ENCODE measurements at places on chromosomes 12 and 14.

DNA sequence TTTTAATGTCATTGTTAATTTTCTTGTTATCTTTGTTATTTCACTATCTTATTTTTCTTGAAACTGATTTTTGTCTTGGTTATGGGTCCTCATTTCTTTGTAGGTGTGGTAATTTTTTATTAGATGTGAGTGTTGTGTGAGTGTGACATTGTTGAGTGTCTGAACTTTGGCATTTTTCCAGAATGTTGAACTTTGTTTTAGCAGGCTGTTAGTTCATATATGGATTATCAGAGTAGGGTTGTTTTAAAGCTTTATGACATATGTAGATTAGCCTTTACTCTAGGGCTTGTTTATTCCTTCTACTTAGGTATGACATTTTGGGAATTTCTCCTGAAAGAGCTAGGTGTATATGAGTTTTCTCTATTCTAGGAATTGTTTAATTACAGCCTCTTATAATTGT, 103.9 kb downstream of the ARID2 start:
- DNase-seq, result no peak

DNA sequence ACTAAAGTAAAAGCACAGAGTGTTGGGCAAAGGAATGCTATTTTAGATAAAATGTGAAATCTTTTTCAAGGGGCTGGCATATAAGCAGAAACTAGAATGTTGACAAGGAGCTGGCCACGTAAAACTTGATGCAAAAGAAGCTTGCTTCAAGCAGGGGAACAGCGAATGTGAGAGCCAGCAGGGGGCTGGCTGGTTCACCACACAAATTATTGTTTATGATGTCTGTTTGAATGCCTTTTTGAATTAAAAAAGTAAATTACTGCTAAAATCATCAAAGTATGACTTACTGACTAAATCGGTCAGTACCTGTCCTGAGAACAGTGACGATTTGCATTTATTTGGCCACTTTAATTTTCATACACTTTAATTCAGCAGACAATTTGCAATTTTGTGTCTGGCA, 38.9 kb upstream of the TMTC2 start:
- DNase-seq, result no peak

DNA sequence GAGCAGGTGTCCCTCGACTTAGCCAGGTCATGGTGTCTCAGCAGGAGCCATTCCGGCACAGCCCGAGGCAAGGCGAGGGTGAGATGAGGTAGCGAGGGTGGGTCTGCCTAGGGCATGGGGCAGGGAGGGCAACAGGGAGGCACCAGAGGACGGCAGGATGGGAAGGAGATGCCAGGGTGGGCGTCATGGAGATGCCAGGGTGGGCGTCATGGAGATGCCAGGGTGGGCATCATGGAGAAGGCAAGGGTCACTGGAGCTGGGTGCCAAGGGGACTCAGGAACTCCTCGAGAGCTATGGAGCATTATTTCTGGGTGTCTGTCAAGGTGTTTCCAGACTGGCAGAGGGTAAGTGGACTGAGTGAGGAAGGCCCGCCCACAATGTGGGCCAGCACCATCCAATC, 7.4 kb downstream of the DEGS2 start:
- no peak for DNase-seq

DNA sequence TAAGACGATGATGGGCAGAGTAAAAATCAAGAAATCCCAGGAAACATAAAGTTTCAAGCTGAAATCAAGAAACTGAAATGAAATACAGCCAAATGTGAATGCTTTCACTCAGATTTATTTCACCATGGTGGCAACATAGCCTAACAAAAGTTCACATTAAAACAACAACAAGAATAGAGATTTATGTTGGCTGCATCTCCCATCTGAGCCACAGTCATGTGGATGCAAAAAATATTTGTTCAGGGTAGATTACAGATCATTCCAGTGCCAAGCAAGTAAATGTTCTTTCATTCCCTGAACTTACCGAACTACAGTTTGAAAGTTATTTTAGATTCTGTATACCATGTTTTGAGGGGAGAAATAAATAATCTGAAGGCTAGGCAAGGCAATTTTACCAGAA, 159.9 kb upstream of the TMTC1 start:
- no peak for DNase-seq

- no peak for DNase-seq
These were observed 10.6 kb downstream of the BBS10 start for GRCh38 chr12:76337583-76337982.

GRCh38 chr14:53908416-53908815, 48.2 kb downstream of the BMP4 start:
- no peak for DNase-seq

DNA sequence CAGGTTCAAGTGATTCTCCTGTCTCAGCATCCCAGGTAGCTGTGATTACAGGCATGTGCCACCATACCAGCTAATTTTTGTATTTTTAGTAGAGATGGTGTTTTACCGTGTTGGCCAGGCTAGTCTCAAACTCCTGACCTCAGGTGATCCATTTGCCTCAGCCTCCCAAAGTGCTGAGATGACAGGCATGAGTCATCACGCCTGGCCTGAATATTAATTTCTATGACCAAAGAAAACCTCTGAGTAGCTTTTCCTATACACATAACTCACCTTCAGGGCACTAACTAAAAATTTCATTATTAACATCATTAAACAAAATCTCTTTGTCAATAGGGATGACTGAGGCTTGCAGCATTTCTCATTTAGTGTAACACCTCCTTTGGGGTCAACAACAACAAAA, 259.6 kb upstream of the KRR1 start:
- DNase-seq, result no peak

- no peak for DNase-seq
These were observed 521 bp upstream of the PCED1B start for GRCh38 chr12:47078733-47079467.

- no peak for DNase-seq
These were observed 379.9 kb upstream of the DCN start for GRCh38 chr12:91562476-91562875.

- DNase-seq, result no peak
These were observed 22.6 kb upstream of the DUSP16 start for GRCh38 chr12:12585115-12585863.

DNA sequence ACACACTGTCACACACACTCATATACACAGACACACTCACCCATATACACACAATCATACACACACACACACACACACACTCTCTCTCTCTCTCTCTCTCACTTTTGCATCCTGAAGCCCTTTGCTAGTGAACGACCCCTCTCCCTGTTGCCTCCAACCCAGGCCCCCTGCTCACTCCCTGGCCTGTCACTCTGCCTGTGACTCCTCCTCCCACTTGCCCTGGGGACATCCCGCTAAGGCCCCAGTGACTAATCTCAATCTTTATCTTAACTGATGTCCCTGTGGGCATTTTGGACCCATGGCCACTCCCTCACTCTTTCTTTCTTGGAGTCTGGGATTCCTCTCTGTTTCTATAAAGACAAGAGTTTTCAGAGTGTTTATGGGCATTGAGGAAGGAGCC, 10.9 kb upstream of the DLK1 start:
- DNase-seq, result no peak

GRCh38 chr12:64083285-64084210, 138.5 kb downstream of the KICS2 start:
- no peak for DNase-seq

GRCh38 chr14:65453807-65454480, 41.4 kb downstream of the FUT8 start:
- no peak for DNase-seq

- DNase-seq, result no peak
These were observed 267.1 kb upstream of the RGS6 start for GRCh38 chr14:71665157-71665556.

DNA sequence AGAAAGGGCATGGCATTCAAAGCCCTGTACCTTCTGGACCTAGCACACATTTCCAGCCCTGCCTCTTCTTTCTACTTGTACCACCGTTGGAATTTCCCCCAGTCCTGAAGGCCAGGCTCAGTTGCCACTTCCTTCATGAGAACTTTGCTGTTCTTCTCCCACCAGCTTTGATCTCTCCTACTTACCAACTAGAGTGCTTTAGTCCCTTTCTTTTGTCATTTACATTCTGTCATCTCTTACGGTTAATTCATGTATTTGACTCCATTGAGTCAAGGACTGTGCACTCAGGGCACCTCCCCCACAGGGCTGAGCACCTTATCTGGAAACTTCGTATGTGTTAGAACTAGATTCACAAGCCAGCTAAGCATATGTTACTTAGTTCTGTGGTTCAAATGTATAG, 26.3 kb downstream of the BICDL1 start:
- peak; percentile 20 for DNase-seq

Measured in T-helper 17 cell (primary cell).